ENCODE measurements at places on chromosomes 7 and 10. TPM values are rescaled to one million over a fixed set of nuclear protein-coding genes. Genes with fewer than 3 reads are reported as not detected.

GRCh38 chr7:17030559-17030958 is 148.8 kb upstream of the AGR3 start:
- H3K27ac ChIP-seq: peak overlapping the region; percentile 75
- DNase-seq: peak; percentile 80
- no peaks in the 10 kb centered on the region for H3K27me3 ChIP-seq
- H3K36me3 ChIP-seq: no peaks in the 10 kb centered on the region
- H3K4me3 ChIP-seq: peak overlapping the region; percentile 4

- DNase-seq: no peak
- H3K27ac ChIP-seq: no peak overlapping the region
- no peak overlapping the region for H3K4me3 ChIP-seq
- H3K27me3 ChIP-seq: no peaks in the 10 kb centered on the region
Measured at GRCh38 chr7:135905858-135906257, 71.3 kb downstream of the MTPN start.

DNA sequence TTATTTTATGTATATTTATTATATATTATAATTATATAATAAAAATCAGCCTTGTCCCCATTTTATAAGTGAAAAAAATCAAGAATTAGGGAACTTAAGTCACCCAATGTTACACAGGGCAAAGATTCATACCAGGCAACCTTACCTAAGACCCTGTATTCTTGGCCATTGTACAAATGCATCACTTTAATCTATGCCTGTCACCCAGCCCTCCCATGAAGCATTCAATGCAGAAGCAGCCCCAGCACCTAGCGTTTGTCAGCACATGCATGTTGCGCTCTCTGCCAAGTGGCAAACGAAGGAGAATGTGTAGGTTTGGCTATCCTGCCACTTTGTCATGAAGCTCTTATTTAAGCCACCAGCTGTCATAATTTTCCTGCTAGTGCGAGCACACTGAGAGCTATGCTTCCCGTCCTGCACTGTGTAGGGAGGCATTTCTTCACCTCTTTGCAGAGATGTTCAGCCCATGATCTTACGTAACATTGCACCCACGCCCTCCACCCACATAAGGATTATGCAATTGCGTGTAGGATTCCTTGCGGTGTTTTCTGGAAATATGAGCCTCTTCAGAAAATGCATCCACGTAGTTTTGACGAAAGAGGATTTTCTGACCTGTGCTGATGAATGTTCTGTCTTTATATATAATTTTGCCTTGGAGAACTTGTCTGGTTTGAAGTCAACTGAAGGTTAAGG is 7.7 kb upstream of the COBL start:
- H3K27ac ChIP-seq: no peak overlapping the region
- H3K4me1 ChIP-seq: peaks cover 5% of the 10 kb centered on the region
- no peaks in the 10 kb centered on the region for H3K27me3 ChIP-seq
- no peak overlapping the region for H3K4me3 ChIP-seq

The GPC2 gene
- polyA plus RNA-seq: not detected

The NYAP1 gene
- not detected for polyA plus RNA-seq

The BLNK gene
- polyA plus RNA-seq: 1.4 TPM

DNA sequence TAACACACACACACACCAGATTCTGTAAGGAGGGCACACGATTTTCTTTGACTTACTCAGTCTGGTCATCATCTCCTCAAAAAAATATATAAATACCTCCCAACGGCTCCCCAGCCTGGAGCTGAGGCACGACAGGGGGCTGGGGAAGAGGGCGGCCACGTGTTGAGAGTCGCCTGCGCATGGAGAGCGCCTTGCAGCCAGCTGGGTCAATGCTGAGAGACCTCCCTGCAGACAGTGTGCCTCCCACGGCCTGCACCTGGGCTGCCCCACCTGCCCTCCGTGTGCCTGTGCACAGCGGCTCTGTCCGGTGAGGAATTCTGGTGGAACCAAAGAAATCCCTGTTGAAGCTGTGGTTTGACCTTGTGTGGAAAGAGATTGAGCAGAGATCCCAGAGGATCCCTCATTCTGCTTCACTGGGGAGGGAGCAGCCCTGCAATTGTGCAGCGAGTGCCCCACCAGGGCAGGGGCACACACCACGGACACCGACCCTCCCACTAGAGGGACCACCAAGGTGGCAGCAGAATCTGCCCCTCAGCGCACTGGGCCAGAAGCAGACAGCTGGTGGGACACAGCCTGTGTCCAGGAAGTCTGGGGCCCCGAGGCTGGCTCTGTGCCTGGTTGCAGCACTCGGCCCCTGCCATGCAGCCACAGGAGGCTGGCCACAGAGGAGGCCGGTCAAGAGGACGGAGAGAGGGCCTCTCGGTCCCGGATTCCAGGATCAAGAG is 150.5 kb upstream of the PPP2R2D start:
- no peaks in the 10 kb centered on the region for H3K4me1 ChIP-seq
- no peak overlapping the region for H3K4me3 ChIP-seq
- no peaks in the 10 kb centered on the region for H3K27me3 ChIP-seq
- no peak overlapping the region for H3K27ac ChIP-seq
- DNase-seq: no peak
- H3K36me3 ChIP-seq: no peaks in the 10 kb centered on the region

The ZNRF2 gene
- 1.9 TPM for polyA plus RNA-seq

DNA sequence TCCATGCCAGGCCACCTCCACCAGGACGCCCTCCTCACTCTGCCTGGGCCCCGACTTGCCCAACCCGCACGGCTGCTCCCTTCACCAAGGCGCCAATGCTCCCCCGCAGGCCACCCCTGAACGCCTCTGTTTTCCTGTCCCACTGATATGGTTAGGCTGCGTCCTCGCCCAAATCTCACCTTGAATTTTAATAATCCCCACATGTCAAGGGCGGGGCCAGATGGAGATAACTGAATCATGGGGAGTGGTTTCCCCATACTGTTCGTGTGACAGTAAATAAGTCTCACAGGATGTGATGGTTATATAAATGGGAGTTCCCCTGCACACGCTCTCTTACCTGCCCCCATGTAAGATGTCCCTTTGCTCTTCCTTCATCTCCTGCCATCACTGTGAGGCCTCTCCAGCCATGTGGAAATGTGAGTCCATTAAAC is 29.8 kb downstream of the RSU1 start:
- no peaks in the 10 kb centered on the region for H3K4me1 ChIP-seq
- no peaks in the 10 kb centered on the region for H3K36me3 ChIP-seq
- H3K4me3 ChIP-seq: no peak overlapping the region
- H3K27ac ChIP-seq: no peak overlapping the region
- no peaks in the 10 kb centered on the region for H3K27me3 ChIP-seq

DNA sequence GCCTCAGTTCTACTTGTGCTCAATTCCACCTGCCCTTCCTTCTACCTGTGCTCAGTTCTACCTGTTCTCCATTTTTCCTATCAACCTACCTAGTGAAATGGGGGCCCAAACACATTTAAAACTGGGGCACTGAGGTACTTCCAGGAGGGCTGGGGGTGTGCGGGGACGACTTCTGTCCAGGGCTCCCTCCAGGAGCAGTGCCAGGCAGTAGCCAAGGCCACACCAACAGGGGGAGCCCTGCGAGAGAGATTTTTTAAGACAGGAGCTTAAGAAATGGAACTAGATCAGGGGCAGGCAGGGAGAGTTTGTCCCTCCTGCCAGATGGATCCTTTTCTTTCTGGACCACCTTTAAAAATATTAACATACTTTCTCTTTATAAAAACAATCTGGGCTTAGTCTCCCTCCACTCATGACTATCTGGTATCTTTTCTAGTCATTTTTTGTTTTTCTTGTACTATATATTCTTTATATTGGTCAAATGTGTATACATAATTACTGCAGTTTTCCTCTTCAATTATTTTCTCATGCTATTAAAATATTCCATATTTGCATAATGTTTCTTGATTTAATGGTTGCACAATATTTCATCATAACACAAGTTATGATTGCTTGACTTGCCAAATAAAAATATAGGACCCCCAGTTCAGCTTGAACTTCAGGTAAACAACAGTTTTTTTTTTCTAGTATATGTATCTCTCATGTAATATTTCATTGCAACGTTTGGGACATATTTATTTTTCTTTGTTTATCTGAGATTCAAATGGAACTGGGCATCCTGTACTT is 47.3 kb upstream of the INSYN2A start:
- no peaks in the 10 kb centered on the region for H3K4me1 ChIP-seq
- H3K27ac ChIP-seq: no peak overlapping the region
- no peaks in the 10 kb centered on the region for H3K27me3 ChIP-seq

DNA sequence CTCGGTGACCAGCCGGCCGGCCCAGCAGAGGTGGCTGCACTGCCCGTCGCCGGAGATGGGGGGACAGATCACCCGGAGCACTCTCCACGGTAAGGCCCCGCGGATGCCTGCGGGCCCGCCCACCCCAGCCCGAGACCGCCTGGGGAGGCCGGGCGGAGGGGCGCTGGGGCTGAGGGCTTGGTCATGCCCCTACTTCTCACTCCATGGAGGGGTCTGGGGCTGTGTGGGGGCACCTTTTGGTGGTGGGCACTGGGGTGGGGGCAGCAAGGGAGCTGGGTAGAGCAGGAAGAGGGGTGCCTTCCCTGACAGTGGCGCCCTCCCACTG is 61.8 kb downstream of the NEURL1 start:
- H3K27ac ChIP-seq: no peak overlapping the region
- peaks cover 62% of the 10 kb centered on the region for H3K4me1 ChIP-seq
- peak overlapping the region; percentile 28 for H3K4me3 ChIP-seq

DNA sequence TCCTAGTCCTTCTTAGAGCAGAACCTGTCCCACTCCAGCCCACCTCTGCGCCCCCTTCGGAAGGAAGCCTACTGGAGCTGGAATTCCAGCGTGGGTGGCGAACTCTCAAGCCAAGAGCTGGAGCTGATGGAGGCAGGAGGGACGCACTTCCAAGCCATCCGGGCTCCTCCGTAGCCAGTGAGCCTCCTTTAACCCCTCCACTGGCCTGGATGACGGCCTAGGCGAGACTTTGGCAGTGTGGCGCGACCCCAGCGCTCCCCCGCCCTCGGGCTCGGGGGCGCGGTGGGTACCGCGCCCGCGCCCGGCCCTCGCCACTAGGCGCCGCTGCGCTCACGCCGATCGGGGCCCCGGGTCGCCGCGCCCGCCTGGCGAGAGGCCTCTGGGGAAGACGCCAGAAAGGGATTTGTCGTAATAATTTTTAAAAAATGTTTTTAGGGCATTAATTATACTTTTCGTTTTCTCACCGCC is 5.1 kb upstream of the EMX2 start:
- no peak for DNase-seq
- H3K4me1 ChIP-seq: peaks cover 14% of the 10 kb centered on the region
- no peak overlapping the region for H3K27ac ChIP-seq
- H3K36me3 ChIP-seq: no peaks in the 10 kb centered on the region
- H3K27me3 ChIP-seq: peaks cover 99% of the 10 kb centered on the region

The PDE6C gene
- polyA plus RNA-seq: not detected

DNA sequence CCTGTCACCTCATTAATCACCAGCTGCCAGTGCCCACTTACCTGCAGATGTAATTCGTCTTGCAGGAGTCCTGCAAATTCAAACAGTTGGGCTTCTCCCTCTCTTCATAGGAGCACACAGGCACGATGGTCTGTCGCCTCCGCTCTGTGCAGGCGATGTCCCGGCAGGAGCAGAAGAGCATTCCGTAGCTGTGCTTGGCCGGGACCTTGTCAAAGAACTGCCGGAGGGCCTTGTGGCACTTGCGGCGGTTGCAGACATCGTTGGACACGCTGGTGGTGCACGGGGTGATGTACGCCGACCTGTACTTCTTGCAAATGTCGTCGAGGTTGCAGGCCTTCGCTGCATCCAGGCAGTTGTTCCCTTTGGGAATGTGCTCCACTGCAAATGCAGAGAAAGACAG is 147.8 kb downstream of the GFRA1 start:
- no peaks in the 10 kb centered on the region for H3K36me3 ChIP-seq
- H3K4me1 ChIP-seq: no peaks in the 10 kb centered on the region
- DNase-seq: no peak
- no peaks in the 10 kb centered on the region for H3K27me3 ChIP-seq
- H3K27ac ChIP-seq: no peak overlapping the region
- no peak overlapping the region for H3K4me3 ChIP-seq

The TLX1 gene
- not detected for polyA plus RNA-seq

The DDC gene
- polyA plus RNA-seq: not detected

DNA sequence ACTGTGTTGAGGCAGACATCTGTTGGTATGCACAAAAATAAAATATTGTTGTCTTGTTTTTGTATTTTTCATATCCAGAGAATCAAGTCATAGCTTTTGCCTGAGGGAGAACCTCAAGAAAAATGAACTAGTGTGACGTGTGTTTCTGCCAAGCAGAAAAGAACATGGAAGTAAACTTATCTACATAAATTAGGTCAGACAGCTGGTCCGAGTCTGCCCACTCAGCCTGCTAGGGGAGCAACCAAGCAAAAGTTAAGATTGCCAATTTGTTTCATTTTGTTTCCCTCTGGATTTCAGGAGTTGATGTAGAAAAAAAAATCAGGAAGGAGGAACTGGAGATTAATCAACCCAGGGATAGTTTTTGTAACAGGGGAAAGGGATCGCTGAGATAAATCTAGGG is 572.4 kb upstream of the LRRTM3 start:
- no peaks in the 10 kb centered on the region for H3K36me3 ChIP-seq
- DNase-seq: no peak
- H3K4me3 ChIP-seq: no peak overlapping the region
- H3K27me3 ChIP-seq: no peaks in the 10 kb centered on the region
- H3K4me1 ChIP-seq: no peaks in the 10 kb centered on the region

GRCh38 chr10:73876971-73877370 is 2.6 kb upstream of the CAMK2G start:
- peaks cover 28% of the 10 kb centered on the region for H3K4me1 ChIP-seq
- no peaks in the 10 kb centered on the region for H3K36me3 ChIP-seq
- H3K27ac ChIP-seq: no peak overlapping the region
- H3K4me3 ChIP-seq: no peak overlapping the region
- H3K27me3 ChIP-seq: no peaks in the 10 kb centered on the region

The CLEC5A gene
- 10.0 TPM for polyA plus RNA-seq

DNA sequence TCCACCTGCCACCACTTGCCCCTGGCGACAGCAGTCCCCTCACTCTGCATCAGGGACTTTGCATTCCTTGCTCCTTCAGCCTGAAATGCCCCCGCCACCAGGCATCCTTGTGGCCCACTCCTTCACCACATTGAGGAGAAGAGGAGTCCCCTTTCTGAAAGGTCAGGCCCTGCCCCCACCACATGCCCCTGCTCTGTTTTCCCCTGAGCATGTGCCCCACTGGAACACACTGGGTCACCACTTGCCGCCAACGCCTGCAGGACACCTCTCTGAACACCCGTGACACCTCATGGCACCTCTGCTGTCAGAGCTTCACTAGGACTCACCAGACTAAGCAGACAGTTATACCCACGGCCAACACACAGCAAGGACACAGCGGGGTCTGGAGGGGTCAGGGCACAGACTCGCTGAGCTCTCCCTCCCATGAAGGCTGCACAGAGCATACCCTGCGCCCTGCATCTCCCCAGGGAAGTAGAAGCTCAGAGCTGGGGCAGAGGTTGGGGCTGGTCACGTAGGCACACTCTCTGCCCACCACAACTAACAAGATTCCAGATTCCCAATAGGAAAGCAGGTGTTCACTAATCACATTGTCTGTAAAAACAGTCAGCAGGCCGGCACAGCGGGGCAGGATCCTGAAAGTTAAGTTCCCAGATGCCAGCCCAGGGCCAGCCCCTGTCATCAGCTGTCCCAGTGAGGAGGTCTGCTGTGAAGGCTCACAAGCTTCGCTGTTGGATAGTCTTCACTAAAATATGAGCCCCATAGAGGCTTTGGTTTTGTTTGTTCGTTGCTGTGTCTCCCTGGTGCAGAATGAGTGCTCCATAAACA is 5.8 kb upstream of the AOC1 start:
- H3K4me3 ChIP-seq: no peak overlapping the region
- H3K36me3 ChIP-seq: no peaks in the 10 kb centered on the region
- no peaks in the 10 kb centered on the region for H3K27me3 ChIP-seq

The CCDC3 gene
- not detected for polyA plus RNA-seq

Data from CD14-positive monocyte (primary cell).